Activated CD4-positive, alpha-beta memory T cell treated with anti-CD3 and anti-CD28 coated beads, Interleukin-2, amount 10 ng/mL, durations not matched to agents 7 days and 5 days (primary cell): ENCODE measurements at places on chromosomes 7 and 10. TPM values are rescaled to one million over a fixed set of nuclear protein-coding genes. Genes with fewer than 3 reads are reported as not detected.

GRCh38 chr7:43124388-43124787 is 11.9 kb downstream of the HECW1 start:
- DNase-seq = no peak

GRCh38 chr7:113394856-113395255 is 276.5 kb upstream of the SMIM30 start:
- DNase-seq = no peak

GRCh38 chr7:15317215-15317614 is 244.6 kb downstream of the AGMO start:
- no peak for DNase-seq

- DNase-seq = no peak
These were observed 542 bp upstream of the SAMD9L start for GRCh38 chr7:93148727-93149126.

DNA sequence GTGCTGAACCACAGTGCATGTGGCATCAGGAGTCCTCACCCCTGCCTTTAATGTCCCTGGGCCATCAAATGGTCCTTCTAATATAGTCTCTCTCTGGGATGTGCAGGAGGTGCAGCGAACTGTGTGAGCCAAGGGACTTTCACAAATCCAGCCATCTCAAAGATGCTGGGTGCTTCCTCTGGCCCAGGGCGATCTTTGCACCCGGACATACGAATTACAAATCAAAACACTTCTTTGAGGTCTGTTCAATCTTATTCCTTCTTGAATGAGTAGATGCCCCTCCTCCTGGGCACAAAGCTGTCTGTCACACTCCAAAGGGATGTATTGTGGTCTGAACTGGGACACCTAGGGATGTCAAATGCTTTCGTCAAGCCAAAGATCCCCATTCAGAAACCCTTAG is 60.6 kb downstream of the VSTM4 start:
- no peak for DNase-seq

GRCh38 chr7:111091593-111092358 is 849 bp downstream of the LRRN3 start:
- no peak for DNase-seq

Gene ZNF511
- total RNA-seq = 45.7 TPM

DNA sequence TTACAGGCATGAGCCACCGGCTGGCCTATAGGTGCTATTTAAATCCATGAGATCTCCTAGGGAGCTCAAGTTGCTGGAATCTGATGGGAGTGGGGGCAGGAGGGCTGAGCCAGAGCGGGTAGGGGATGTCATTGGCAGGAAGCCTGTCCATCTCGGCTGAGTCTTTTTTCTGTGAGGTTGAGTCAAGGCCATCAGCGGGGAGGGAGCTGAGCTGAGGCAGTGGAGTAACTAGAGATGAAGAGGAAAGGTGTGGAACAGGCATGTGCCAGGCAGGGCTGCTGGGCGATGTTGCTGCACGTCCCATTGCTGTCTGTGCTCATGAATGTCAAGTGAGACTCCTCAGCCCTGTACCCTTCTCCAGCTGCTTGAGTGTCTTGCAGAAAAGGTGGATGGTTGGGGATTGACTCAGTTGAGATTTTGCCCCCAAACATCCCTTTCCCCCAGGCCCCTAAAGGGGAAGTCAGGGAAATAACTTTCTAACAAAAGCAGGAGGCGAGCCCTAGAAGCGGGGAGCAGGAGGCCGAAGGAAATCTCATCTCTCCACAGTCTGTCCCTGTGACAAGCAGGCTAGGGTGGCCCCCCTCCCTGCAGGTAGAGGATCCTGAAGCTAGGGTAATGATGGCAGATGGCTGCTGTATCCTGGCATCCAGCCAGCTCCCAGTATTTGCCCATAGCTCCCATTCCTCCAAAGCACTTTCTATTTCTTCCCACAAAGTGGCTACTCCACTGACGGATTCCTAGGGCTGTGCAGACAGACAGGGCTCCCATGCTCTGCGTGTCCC is 5.4 kb downstream of the ATP6V1F start:
- no peak for DNase-seq
